ENCODE measurements at places on chromosomes 13 and 19.

DNA sequence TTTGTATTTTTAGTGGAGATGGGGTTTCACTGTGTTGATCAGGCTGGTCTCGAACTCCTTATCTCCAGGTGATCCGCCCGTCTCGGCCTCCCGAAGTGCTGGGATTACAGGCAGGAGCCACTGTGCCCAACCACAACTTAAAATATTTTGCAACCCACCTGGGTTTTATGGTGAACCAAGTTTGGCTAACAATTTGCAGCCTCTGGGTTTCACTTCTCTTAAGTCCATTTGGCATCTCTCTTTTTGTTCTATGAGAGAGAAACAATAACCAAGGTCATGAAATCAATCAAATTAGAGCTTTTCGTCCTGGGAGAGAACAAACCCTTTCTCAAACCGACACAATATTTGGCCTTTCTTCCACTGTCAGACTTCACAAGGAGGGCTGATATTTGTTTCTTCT, 5.6 kb upstream of the SMAD9 start:
- DNase-seq: no peak

DNA sequence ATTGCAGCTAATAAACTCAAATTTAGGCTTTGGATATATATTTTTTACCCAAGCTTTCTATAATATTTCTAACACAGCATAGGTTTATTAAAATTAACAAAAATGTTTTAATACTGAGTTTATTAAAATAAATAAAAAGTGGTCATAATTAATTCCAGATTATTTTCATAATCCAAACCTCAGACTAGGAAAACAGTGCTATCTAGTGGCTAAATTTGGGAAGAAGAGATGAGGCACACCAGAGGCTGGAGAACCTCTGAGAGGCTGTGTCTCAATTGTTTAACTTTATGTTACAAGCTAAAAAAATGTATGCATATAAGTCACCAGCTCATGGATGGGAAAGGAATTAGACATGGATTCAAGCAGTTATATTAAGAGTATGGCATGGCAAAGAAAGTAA, 392.5 kb downstream of the DIAPH3 start:
- peak; percentile 51 for DNase-seq

DNA sequence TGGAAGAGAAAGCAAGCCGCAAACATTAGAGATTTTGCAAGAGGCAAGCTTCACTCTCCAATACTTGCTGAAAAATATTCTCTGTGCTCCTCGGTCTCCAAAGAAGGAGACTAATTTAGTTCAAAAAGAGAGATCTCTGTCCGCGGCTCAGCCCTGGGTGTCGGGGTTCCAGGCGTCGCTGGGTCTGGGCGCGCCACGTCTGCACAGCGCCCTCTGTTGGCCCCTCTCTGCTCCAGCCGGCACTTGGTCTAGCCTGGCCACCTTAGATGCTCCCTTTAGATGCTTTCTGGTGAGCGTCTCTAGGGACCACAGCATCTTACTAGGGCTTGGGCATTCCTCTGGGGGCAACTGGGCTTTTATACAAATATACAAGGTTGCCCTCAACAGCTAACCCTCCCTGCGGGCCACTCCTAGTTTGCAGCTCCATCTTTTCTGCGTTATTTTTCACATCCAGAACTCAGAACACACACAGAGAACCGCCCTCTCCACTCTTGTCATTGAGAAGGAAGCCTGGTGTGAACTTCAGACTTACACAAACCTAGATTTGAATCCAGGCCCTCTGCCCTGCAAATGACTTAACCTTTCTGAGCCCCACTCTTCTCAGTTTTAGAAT, 78.3 kb downstream of the CYSLTR2 start:
- no peak for DNase-seq

GRCh38 chr19:18223860-18224524, 2.2 kb downstream of the PDE4C start:
- DNase-seq: no peak

GRCh38 chr19:16325641-16326400, 1.2 kb downstream of the KLF2 start:
- DNase-seq: peak; percentile 41

DNA sequence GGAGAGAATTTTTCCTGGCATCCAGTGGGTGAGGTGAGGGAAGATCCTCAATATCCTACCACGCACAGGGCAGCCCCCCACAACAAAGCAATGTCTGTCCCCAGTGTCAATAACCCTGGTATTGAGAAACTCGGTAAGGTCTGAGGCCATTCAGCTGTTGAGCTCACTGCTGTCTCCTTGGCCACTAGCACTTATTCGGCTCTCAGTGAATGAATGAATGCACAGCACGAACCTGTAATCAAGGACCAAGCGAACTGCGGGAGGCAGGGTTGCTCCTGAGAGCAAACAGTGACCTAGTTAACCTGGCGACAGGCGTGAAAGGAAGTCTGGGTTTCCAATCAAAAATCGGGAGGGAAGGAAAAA, 640 bp downstream of the ZSCAN5A start:
- DNase-seq: no peak

DNA sequence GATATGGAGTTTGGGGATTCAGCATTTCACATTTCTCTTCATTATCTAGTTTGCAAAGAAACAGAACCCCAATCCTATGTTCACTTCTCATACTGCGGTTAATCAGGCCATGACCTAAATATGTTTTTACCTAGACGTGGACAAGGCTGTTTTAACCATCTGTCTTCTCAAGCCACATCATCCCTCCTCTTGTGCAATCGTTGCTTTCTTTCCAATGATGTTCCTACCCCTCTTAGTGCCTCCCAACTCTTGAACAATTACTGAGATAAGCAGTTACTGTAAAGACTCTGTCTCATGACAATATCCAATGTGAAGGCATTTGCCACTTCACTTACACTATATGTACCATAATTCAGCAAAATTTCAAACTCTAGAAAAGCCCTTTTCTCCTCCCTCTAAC, 406.2 kb downstream of the LIG4 start:
- no peak for DNase-seq

GRCh38 chr19:17135001-17135853, 59.6 kb downstream of the MYO9B start:
- no peak for DNase-seq

DNA sequence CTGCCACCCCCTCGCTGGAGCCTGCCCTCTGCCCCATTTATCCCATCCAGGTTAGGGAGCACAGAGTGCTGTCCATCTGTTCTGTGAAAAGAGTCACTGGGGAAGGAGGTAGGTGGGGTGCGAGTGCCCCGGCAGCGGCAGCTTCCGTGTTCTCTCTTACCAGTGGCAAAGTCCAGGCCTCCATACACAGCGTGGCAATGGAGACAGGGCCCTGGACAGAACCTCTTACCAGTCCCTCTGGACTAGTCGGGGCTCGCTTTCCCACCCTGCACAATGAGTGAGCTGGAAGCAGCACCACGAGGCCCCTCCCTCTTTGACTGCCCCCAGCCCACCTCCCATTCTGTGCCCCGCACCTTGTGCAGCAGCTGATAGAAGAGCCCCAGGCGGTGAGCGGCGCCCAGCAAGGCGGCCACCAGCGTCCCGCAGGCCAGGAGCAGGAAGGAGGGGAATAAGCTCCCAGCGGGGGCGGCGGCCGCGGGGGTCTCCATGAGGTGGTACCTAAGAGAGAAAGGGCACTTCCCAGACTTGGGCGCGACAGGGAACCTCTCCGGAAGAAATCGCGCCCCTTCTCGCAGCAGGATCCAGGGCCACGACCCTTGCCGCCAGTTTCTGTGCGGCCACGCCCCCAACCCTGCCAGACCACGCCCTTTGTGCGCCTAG, 17.5 kb downstream of the SYDE1 start:
- DNase-seq: no peak
